ENCODE measurements at places on chromosomes 16 and 17.
A peak's percentile ranks its signal among the peaks of the same experiment; 100 is the strongest.

- H3K36me3 ChIP-seq, result no peaks in the 10 kb centered on the region
- no peak for ATAC-seq
- no peak overlapping the region for H3K4me3 ChIP-seq
- H3K27ac ChIP-seq, result no peak overlapping the region
- H3K4me1 ChIP-seq, result no peaks in the 10 kb centered on the region
Measured at GRCh38 chr16:6335072-6335471, 997.6 kb upstream of the RBFOX1 start.

GRCh38 chr17:21001813-21002221 is 41.0 kb downstream of the USP22 start:
- peaks cover 77% of the 10 kb centered on the region for H3K4me1 ChIP-seq
- no peak for ATAC-seq
- no peak overlapping the region for H3K27ac ChIP-seq
- no peak overlapping the region for H3K4me3 ChIP-seq
- H3K36me3 ChIP-seq, result peaks cover 65% of the 10 kb centered on the region

- H3K36me3 ChIP-seq, result no peaks in the 10 kb centered on the region
- no peaks in the 10 kb centered on the region for H3K4me1 ChIP-seq
- no peak for ATAC-seq
- peaks cover 48% of the 10 kb centered on the region for H3K27me3 ChIP-seq
- H3K4me3 ChIP-seq, result no peak overlapping the region
- no peak overlapping the region for H3K27ac ChIP-seq
Measured at GRCh38 chr16:57559072-57559790, 16.8 kb downstream of the ADGRG5 start.

DNA sequence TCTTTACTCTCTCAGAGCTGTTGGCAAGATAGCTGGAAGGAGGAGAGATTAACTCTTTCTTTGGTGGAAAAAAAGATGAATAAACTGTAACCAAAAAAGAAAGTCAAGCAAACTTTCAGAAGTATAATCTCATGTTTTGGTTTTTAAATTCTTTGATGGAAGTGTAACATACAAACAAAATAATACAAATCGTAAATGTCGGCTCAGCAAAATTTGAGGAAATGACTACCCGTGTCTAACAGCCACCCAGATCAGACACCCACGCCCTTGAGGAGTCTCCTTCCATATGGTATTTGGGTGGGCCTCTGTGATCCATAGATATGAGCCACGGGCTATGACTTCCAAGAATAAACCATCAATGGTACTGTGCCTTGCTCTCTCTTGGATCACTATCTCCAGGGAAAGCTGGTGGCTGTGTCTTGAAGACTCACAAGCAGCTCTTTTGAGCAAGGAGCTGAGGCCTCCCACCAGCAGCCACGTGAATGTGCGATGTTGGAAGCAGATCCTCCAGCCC is 9.6 kb upstream of the CD300C start:
- ATAC-seq, result no peak
- H3K4me1 ChIP-seq, result no peaks in the 10 kb centered on the region
- H3K27ac ChIP-seq, result no peak overlapping the region
- no peak overlapping the region for H3K4me3 ChIP-seq

DNA sequence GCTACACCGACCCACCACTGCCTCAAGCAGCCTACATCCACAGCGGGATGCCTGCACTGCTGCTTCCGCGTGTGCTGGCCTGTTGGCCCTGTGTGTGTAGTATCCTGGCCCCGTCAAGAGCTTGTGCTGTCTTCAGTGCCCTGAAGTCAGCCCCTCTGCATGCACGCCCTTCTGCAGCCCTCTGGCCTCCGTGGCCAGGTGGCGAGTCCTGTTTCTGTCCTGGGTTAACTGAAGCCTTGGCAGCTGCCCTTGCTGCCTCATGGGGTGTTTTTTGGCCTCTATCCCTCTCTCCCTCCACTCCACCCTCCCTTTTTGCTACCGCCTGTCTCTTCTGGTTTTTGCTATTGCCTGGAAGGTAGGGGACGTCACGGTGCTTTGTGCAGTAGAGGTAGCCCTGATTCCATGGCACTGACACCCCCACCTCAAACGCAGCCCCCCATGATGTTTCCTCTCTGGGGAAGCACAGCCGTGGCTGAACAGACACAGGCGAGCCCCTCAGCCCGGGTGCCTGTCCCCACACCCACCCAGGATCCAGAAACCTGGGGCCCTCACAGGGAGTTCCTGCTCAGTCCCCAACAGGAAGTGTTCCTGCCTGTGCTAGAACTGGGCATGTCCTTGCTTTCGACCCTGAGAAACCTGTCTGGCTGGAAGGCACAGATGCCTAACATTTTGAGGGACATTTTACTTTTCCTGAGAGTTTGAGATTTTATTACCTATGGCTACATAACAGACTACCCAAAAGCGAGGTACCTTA is 18.8 kb upstream of the AMZ2 start:
- H3K27me3 ChIP-seq, result no peaks in the 10 kb centered on the region
- H3K4me3 ChIP-seq, result no peak overlapping the region
- no peaks in the 10 kb centered on the region for H3K36me3 ChIP-seq
- no peak overlapping the region for H3K27ac ChIP-seq

GRCh38 chr17:80220736-80221215 is 549 bp downstream of the SLC26A11 start:
- H3K4me1 ChIP-seq, result no peaks in the 10 kb centered on the region
- no peaks in the 10 kb centered on the region for H3K27me3 ChIP-seq
- peaks cover 49% of the 10 kb centered on the region for H3K36me3 ChIP-seq
- H3K27ac ChIP-seq, result peak overlapping the region; percentile 54
- H3K4me3 ChIP-seq, result peak overlapping the region; percentile 100

All from gastroesophageal sphincter (tissue), 4 donors.